ENCODE measurements at places on chromosomes 3 and 15. TPM values are rescaled to one million over a fixed set of nuclear protein-coding genes. Genes with fewer than 3 reads are reported as not detected.

Gene GABRB3
- total RNA-seq = 12.1 TPM

Gene GRM7
- 2.2 TPM for total RNA-seq

Gene PPP1R14D
- total RNA-seq = 2.2 TPM

DNA sequence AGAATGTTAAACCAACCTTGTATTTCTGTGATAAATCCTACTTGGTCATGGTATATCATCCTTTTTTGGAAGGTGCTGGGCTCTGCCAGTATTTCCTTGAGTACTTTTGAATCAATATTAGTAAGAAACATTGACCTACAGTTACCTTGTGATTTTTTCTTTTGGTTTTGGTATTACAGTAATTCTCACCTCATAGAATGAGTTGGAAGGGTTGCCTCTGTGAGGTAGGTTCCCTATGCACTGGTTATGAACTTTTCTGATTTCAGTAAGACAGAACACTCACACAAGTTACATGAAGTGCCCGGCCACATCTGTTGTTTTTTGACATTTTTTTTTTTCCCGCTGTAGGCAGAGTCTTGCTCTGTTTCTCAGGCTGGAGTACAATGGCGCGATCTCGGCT lies 20.0 kb downstream of the PCCB start:
- H3K4me1 ChIP-seq = no peaks in the 10 kb centered on the region
- H3K27ac ChIP-seq = no peak overlapping the region
- no peaks in the 10 kb centered on the region for H3K36me3 ChIP-seq
- H3K27me3 ChIP-seq = no peaks in the 10 kb centered on the region
- no peak for DNase-seq

DNA sequence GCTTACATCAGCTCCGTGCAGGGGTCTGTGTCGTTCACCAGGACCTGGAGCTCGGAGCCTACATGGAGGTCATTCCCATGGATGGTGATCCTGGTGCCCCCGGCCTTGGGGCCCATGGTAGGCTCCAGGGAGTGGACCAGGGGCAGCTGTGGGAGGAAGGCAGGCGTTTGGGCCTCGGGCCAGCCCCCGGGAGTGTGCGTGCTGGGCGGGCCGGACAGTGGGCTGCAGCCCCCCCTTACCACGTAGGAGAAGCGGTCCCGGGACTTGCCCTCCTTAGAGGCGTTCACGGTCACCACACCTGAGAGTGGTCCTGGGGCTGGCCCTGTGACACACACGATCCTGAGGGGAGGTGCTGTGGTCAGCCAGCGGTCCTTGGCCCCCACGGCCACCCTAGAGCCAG lies 29.6 kb downstream of the H1-8 start:
- H3K27ac ChIP-seq = no peak overlapping the region
- H3K27me3 ChIP-seq = no peaks in the 10 kb centered on the region
- H3K4me1 ChIP-seq = peaks cover 17% of the 10 kb centered on the region
- no peak for DNase-seq
- H3K4me3 ChIP-seq = no peak overlapping the region
- peaks cover 79% of the 10 kb centered on the region for H3K36me3 ChIP-seq

DNA sequence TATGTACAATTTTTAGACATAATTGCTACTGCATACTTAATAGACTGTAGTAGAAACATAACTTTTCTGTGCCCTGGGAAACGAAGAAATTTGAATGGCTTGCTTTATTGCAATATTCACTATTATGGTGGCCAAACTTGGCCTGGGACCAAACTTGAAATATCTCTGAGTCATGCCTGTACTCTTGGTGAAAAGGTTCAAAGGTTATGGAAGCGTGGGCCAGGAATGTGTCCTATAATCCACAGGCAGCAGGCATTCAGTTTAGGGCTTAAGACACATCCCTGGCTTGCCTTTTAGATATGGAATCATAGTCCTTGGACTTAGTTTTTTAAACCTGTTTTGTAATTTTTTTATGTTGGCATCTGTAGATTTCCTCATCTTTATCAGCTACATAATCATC lies 124.3 kb downstream of the LRIG1 start:
- no peak for DNase-seq
- no peaks in the 10 kb centered on the region for H3K27me3 ChIP-seq
- H3K27ac ChIP-seq = no peak overlapping the region
- no peak overlapping the region for H3K4me3 ChIP-seq
- peaks cover 23% of the 10 kb centered on the region for H3K4me1 ChIP-seq

DNA sequence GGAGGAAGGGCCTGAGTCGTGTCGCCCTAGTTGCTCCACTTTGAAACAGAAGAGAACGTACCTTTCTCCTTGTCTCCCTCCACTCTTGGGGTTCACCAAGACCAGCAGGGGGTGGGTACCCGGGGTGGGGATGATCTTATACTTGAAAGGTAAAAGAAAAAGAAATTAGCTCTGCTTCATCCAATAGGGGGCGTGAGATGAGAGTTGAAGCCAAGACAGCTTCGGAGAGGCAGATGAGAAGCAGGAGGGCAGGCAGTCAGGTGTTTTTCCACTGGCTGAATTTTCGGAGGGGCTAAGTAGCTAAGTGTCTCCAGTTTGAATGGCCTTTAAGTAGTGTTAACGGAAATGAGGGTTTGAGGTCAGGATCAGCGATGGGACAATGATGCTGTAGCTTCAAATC lies 100.4 kb downstream of the DGKG start:
- H3K4me3 ChIP-seq = no peak overlapping the region
- peaks cover 10% of the 10 kb centered on the region for H3K4me1 ChIP-seq
- H3K36me3 ChIP-seq = no peaks in the 10 kb centered on the region
- no peak for DNase-seq
- no peak overlapping the region for H3K27ac ChIP-seq

- H3K27me3 ChIP-seq = no peaks in the 10 kb centered on the region
- no peak overlapping the region for H3K27ac ChIP-seq
- H3K36me3 ChIP-seq = no peaks in the 10 kb centered on the region
Measured at GRCh38 chr3:39780352-39780751, 29.1 kb upstream of the MYRIP start.
